ENCODE measurements at places on chromosomes 4 and X. TPM values are rescaled to one million over a fixed set of nuclear protein-coding genes. Genes with fewer than 3 reads are reported as not detected.

- no peak for DNase-seq
Measured at GRCh38 chr4:134126955-134127354, 74.6 kb downstream of the PABPC4L start.

DNA sequence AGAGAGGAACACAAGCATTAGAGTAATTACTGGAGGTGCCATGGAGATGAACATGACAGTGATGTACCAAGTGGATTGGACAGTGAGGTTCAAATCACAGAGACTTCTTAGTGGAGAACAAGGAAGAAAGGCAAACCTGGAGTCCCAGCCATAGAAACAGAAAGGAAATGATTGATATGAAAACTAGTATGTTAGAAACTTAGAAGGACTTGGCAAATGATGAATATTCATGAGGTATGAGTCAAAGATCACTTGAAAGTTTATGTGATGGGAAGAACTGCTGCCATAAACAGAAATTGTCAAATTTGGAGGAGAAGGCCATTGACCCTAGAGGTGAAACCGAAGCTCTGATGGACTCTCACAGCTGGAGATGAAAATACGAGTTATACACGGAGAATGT, 88.2 kb downstream of the PHOX2B start:
- no peak for DNase-seq

DNA sequence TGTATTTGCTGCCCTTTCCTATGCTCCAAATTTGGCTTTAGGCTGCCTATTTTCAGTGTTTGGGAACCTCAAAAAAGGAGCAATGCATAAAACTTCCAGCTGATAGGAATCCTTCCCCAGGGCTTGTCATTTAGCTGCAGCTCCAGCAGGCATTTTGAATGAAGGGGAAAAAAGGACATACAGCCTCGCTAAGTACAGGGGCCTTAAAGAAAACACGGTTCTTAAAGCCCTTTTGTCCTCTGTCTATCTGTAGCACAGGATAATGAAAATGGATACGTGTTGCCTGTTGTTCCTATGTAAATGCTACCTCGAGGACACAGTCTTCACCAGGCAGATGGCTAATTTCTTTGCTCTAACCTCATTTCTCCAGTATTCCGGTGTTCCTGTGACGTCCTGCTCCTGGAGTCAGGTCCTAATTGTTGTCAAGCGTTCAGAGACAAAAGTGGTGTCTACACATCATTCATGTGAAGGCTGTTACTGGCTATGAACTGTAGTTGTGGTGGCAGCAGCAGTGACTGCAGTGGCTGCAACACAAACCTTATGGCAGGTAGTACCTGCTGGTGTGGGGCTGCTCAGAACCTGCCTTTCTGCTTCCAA, 117.4 kb downstream of the MGST2 start:
- DNase-seq: no peak

GRCh38 chr4:153523941-153524386, 57.8 kb downstream of the TMEM131L start:
- DNase-seq: no peak

DNA sequence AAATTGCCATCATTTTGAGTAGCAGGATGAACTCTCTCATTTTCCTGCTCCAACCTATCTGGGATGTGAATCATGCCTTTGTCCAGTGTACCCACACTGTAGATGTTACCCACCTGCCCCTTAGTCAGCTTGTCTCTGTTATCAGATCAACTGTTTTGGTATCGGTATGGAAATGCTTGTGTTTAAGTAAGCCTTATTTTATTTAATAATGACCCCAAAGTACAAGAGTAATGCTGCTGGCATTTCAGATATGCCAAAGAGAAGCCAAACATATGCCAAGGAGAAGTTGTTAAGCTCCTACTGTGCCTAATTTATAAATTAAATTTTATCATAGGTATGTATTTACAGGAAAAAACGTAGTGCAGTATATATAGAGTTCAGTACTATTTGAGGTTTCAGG, 18.6 kb upstream of the RAP1GDS1 start:
- no peak for DNase-seq

- DNase-seq: no peak
Measured at GRCh38 chr4:108191269-108191914, 22.7 kb upstream of the LEF1 start.

DNA sequence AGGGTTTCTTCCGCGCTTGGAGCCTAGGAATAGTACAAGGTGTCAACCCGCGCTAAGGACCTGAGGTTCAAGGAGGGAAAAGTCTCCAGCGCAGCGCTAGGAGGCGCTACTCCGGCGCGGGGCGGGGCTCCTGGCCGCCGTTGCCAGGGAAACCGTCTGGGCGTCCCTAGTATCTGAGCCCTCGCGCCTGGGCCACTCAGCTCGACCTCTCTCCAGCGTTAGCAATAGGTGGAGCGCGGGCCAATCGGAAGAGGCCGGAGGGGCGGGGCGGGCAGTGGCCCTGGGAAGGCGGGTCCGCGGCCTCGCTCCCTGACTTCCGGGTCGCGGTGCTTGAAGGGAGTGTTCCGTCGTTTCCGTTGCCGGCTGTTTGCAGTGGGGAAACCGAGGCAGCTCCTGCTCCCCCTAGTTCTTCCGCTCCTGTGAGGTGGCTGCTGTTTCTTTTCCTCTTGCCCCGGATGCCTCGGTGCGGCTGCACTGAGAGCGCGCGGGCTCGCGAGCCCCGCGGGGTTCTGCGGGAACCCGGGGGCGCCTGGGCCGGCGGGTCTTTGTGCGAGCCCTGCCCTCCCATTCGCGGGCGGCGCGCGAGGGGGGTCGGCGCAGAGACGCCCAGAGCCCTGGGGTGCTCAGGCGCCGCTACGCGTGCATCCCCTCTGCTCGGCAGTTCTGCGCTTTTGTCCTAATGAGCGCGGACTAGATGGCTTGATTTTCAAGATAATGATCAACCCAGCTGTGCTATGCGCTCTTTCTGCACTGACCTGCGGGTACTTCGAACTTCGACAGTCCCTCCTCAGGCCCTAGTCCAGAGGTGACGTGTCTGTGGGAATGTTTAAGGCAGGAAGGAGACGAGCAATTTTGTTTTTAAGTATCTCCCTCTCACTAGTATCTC, at the start of gene ELMOD2:
TSS of gene ELMOD2 (plus strand) at position 312 of the 886 bp plus-strand sequence. CDS start 1,261 bp downstream, outside the sequence.
- DNase-seq: peak; percentile 100

DNA sequence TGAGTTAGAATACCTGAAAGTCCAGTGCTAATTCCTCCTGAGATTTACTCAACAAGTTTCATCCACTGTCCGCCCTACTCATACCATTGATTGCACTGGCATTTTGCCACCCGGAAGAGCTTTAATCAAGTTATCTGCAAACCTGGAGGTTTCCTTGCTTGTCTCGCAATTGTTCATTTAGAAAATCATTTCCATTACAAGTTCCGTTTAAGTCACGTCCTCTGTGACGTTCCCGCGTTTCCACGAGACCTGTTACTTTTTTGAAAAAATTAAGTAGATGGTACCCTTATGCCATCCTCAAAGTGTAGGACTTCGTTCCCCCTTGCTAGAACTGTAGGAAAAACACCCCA, 761 bp upstream of the FRYL start:
- DNase-seq: no peak

DNA sequence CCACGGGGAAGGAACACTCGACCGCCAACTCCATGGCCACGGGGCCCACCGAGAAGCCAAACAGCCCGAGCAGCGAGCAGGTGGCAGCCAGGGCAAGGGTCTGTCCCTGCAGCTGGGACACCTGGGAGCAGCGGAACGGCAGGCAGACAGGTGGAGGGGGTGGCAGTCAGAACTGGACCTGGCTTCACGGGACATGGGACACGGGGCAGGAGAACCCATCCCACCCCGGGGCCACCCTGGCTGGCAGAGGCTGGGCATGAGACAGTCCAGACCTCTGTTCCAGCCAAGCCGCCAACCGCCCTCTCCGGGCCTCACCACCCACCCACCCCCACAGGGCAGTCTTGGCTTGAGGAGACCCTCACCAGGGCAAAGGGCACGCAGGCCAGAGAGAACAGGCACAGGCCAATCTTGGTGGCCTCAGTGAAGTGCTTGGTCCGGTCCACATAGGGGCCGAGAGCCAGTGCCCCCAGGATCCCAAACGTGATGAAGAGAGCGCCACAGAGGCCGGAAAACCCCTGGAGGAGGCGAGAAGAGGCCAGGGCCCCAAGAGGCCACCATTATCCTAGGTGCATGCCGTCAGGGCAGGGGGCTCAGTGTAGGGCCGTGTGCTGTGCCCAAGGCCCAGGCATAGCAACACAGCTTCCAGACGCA, 5.6 kb downstream of the SLC49A3 start:
- DNase-seq: no peak

DNA sequence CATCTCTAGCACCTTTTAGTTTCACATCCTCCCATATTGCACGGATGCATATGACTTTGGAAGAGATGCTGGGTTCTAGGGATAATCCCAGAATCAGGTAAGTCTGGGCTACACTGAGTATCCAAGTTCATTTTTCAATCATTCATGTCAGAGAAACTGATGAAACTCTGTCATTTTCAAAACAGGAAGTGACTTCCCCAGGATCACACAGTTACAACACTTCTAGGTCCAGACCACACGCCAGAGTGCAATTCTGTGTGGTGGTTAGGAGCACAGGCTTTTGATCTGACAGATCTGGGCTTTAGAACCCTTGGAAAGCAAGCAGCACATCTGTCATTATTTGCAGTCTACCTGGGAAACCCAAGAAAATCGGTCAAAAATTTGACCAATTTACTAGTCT, 52.1 kb upstream of the CDKN2AIP start:
- no peak for DNase-seq

GRCh38 chr4:95217197-95217596, 331.6 kb downstream of the UNC5C start:
- DNase-seq: no peak

DNA sequence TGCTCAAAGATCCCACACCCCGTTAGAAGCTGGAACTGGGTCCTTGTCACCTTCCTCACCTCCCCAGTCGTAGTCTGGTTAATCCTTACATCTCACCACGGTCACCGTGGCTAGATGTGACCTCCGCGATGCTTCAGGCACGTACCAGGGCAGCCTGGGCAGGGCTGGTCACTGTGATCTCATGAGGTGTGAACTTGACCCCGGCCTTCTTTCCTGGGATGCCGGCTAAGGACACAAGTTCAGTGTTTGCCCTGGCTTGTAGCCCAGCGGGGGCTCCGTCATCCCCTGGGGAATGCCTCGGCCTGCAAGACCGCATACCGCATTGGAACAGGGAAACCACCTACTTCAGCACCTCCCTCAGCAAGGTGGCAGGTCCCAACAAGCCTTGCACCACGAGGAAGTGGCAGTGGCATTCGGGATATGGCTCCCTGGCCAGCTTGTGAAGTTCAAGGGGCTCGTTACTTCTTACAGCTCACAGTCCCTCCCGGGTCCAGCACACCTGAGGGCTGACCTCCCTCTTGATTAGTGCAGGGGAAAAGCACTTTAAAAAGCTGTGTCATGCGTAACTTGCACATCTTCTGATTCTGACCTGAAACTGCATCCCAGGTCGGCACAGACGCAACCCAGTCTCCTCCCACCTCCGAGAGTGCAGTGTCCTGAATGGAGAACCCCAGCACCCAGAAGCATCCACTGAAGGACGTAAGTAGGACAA, 25.9 kb downstream of the NOP14 start:
- DNase-seq: no peak

DNA sequence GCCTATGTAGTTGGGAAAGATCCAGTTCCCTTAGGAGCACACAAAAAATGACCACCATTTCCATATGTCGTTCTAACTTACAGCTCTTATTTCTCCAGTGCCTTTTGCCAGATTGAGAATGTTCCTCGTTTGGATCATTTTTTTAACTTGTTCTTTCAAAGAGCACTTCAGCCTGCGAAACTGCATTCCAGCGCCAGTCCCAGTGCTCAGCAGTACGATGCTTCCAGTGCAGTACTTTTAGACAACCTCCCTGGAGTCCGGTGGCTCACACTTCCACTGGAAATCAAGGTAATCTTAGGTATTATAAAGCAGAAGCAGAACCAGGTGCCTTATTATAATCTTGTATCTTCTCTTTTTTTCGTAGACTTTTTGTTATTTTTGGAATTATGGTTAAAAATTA, 42.6 kb upstream of the SLC25A31 start:
- DNase-seq: no peak

DNA sequence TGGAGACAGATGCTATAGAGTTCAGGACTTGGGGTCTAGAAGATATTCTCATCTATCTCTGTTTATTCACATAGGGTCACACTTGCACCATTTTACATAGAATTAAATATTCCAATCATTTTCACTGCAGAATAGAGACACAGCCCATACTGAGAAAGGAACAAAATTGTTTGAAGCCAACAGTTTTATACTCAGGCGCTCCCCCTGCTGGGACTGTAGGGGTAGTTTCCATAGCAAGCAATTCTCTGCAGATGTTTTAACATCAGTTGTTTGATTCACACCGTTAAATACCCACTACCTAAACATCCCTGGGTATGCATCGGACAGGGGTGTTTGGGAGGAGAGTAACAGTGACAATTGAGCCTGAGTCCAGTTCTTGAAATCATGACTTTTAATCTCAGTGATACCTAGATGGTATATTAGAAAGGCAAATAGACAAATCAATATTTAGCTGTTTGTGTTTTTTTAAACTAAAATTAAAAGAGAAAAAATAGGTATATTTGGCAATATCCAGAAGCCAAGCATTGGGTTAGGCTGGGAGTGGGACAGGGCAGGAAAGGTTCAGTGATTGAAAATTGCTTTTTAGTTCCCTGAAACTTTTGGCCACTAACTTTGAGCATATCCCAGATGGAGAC, 33.8 kb downstream of the LONRF3 start:
- peak; percentile 29 for DNase-seq

- peak; percentile 83 for DNase-seq
Measured at GRCh38 chr4:122921971-122922876, at the start of gene NUDT6. TSS of gene NUDT6 (minus strand) at chr4:122922597. CDS start at chr4:122922572, 25 bp downstream.

- DNase-seq: peak; percentile 4
Measured at GRCh38 chrX:150536455-150537116, 31.8 kb upstream of the MTM1 start.

- DNase-seq: peak; percentile 80
Measured at GRCh38 chrX:9897761-9898161, 69.4 kb upstream of the CLDN34 start.

DNA sequence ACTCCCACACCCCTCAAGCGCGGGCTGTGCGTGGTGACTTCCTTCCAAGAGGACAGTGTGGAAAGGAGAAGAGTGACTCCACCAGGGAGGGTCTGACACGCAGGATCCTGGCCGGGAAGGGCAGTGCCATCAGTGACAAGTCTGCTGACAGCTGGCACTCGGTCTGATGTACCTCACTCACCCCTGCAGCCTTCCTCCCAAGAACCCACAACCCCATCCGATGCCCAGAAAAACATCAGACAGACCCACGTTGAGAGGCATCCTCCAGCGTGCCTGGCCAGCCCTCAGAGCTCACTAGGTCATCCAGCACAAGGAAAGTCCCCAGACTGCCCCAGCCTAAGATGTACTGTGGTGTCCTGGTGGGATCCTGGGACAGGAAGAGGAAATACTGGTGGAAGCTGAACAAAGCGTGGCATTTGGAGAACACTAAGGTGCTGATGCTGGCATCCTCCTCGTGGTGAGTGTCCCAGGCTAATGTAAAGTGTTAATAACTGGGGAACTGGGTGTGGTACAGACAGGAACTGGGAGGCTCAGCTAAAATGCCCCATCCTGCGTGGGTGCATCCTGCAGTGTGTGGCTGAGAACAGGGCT, 200.0 kb upstream of the PSAPL1 start:
- no peak for DNase-seq

PNCK gene
- 19.4 TPM for total RNA-seq

HERC5 gene
- 1.7 TPM for total RNA-seq

CACNA1F gene
- 1.0 TPM for total RNA-seq

All from cardiac muscle cell (in vitro differentiated cells and primary cell).